ENCODE measurements at places on chromosomes 3 and 15.

DNA sequence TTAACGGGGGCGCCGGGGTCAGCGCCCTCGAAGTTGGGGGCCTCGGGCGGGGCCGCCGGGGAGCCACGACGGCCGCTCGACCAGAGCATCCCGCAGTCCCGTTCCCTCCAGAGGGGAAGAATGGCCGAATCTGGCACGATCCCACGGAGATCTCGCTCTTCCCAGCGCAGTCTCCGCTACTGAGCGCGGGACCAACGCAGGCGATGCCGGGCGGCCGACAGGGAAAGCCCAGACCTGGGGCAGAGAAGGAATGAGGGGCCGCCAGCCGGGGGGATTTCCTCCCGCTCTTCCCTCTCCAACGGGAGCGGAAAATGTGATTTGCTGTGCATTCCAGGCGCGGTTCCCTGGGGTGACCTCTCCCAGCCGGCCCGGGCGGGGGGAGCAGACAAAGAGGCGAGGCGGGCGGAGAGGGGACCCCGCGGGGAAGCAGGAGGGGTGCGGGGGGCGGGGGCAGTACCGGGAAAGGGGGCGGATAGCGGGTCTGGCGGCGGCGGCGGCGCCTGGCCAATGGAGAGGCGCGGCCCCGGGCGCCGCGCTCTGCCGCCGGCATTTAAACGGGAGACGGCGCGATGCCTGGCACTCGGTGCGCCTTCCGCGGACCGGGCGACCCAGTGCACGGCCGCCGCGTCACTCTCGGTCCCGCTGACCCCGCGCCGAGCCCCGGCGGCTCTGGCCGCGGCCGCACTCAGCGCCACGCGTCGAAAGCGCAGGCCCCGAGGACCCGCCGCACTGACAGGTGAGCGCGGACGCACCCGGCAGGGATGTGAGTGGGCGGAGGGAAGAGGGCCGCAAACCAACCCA lies at the start of gene GREM1:
TSS of gene GREM1 (plus strand) at position 579 of the 801 bp plus-strand sequence. CDS start 12,687 bp downstream, outside the sequence.
- no peak for DNase-seq

DNA sequence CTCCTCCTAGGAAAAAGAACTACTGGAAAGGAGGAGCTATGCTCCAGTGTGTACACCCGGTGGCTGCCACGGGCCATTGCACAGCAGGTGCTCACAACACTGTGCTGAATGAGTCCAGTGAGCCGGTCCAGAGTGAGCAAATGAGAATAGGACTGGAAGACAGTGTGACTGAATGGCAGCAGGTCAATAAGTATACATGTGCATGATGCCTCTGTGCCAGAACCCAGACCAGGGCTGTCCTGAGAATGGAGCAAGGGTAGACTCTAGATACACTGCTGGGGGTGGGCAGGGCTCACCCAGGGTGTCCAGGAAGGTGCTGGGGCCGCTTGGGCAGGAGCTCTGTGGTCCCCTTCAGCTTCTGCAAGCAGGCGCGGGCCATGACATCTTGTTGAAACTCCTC lies 8.3 kb downstream of the POLG start:
- no peak for DNase-seq

DNA sequence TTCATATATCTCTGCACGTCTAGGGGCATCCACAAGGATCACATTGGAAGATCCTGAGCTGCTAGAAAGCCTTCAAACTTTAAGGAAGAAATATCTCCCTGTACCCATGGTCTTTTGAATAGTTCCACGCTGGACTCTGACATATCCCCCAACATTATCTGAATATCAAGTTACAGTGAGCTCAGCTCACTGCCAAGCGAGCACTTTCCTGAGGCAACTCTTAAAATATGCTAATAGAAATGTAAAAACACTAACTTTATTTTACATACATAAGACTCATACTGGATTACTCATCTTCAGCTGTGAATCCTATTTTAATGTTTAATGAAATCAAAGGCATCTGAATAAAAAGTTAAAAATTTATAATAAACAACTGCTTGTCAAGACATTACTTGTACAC lies 420.2 kb upstream of the CCDC54 start:
- no peak for DNase-seq

GRCh38 chr15:81363718-81364500 lies 10.1 kb downstream of the TMC3 start:
- DNase-seq = no peak

DNA sequence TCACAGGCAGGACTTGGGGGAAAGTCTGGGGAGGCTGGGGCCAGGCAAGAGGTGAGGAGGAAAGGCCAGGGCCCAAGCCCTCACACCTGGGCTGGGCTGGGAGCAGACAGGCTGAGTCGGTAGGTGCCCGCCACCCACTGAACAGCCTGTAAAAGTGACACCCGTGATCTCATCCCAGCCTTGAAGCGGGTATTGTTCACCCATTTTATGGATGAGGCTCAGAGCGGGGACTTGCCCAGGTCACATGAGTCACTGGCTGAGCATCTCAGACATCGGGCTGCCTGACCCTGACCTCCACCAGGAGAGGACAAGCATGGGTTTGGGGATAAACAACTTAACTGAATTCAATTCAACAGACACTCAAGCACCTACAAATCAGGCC lies 52.0 kb upstream of the CTSH start:
- no peak for DNase-seq

DNA sequence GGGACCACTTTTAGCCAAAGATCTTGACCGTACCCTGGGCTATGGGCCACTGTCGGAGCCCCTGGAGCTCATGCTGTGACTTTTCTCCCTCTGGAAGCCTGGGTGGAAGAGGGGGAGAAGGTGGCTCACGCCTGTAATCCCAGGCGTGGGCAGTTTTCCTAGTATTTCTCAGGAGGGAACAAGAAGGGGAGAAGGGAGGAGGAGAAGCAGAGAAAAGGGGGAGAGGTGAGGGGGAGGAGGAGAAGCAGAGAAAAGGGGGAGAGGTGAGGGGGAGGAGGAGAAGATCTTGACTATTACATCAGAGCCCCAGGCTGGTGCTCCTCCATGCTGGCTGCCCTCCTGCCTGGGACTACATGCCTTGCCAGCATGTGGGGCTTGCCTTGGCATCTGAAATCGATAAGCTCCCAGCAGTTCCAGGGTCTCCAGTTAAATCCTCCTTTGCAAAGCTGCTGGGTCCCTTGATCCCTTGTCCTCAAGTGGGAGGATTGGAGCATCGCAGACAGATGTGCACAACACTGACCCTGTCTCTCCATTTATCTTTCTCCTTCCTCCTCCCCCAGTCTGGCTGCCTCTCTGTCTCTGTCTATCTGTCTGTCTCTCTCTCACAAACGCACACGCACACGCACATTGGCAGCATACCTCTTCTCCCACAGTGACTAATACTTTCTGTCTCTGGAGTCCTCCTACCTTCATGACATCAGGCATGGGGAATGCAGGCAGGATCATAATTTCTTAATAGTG lies 41.6 kb downstream of the MRAS start:
- DNase-seq = no peak

DNA sequence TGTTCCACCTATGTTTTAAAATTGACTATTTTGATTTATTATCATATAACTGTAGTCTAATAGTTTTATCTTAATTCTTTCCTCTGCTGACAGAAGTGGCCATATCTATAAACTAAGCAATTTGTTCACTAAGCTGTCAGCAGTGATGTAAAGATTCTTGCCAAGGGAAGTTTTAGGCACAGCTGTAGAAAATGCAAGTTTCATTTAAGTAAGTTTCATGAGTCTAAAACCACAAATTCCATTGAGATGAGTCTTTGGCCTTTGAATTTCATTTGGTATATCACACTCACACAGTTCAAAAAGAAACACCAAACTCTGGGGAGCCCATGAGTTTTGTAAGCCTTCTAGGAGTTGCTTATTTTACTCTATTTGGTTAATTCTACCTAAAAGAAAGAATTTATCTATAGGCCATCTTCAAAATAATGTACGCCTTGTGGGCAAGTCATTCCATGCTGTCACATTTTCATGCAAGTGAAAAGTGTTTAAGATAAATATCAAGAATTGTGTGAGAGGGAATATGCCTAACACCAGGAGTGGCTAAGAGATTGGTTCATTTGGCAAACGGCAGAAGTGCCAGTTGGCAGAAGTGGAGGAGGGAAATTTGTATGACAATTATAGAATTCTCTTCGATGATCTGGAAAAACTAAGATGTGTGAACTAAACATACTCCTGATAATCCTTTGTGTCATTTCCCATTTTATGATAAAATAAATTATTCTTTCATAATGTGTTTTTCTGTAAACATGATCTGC lies 292.9 kb downstream of the ZIC4 start:
- DNase-seq = no peak

- no peak for DNase-seq
Observed at GRCh38 chr15:83747050-83747717, 93.3 kb downstream of the ADAMTSL3 start.

- DNase-seq = no peak
Observed at GRCh38 chr3:170513642-170514041, 72.2 kb downstream of the SLC7A14 start.

GRCh38 chr15:70866982-70867641 lies 13.2 kb upstream of the LARP6 start:
- DNase-seq = no peak

DNA sequence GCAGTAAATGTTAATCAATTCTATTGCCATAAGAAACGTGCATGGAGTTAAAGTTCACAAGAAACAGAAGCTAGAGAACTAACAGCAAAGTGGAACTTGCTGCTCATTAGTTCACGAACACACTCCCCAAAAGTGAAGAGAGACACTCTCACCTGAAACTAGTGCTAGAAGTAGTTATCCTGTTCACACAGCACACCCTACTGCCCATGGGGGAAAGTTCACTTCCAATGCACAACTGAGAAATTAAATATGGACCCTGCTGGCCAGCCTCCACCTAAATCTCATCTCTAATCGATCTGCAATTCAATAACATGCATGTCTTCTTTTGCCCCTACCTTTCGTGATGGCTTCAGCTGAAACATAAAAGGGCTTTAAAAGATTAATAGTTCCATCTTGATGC lies 39.4 kb upstream of the FRMD4B start:
- DNase-seq = no peak

DNA sequence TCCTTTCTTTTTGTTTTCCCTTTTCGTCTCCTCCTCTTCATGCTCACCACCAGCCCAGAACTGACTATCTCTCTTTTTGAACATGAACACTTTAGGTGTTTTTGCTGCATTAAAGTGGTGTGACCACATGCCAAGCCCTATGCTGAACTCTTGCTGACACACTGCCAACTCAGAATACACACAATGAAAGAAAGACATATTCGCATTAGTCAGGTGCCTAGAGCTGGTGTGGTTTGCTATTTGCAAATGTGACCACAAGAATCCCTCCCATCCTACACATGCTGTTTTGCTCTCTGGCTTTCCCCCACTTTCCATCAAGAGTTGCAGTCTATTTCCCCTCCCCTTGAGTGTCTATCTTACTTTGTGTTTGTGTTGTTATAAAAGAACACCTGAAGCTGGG lies 967.8 kb upstream of the CFAP20DC start:
- peak; percentile 1 for DNase-seq

GRCh38 chr3:173138026-173138425 lies 3.0 kb downstream of the SPATA16 start:
- no peak for DNase-seq

GRCh38 chr15:68546318-68546717 lies 32.5 kb upstream of the CORO2B start:
- DNase-seq = no peak

DNA sequence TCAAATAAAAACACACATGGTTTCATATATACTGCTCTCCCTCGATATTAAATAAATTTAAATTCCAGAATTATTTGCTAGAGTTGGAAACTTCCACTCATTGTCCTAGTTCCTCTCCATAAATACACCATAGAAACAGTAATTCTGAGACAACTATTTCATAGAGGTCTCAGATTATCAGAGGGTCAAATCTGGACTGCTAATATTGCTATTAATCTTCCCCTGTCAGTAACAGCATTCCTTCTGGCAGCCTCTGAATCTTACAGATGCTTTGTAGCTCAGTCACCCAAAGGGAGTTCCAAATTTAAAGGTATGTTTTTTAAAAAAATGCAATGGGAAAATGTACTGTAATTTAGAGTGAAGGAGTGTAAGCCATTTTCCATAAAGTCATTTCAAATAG lies 428.8 kb downstream of the PYDC2 start:
- no peak for DNase-seq

GRCh38 chr3:50221411-50222168 lies 14.4 kb upstream of the GNAI2 start:
- no peak for DNase-seq

GRCh38 chr3:128547368-128547987 lies 54.5 kb upstream of the GATA2 start:
- DNase-seq = no peak

DNA sequence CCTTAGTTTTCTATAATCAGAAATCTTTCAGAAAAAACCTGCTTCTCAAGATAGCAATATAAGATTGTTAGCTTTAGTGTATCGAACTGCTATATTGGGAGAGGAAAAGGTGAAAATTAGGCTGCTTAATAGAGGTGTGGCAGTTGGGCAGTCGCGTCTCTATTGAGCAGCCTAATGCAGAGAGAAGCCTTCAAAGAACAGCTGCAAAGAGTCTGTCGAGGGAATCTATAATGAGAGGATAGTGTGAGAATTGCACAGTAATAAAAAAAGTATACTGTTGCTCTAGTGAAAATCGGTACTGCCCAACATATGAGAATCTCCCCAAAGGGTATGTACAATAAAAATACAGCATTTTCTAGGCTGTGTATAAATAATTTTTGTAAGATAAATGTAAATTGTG lies 184.4 kb downstream of the TCF12 start:
- no peak for DNase-seq

GRCh38 chr3:149296972-149297371 lies 36.5 kb downstream of the TM4SF18 start:
- no peak for DNase-seq

DNA sequence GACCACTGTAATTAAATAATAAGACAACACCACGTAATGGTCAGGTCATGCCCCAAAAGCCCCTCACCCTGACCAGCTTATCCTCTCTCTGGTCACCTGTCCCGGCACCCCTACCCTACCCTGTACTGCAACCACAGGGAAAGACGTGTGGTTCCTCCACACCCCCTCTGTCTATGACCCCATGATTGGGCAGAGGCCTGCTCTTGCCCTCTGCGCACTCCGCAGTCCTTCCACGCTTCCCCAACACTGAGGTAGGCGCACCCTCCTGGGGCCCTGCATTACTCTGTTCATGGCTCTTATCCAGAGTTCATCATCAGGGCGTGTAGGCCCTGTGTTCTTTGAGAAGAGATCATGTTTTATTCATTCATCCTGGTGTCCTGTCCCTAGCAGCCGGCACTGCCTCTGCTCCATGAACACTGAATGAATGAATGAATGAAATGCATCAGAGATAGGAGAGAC lies 33.8 kb downstream of the MGLL start:
- no peak for DNase-seq

GRCh38 chr3:24088782-24089181 lies 143.7 kb downstream of the NR1D2 start:
- DNase-seq = no peak

- no peak for DNase-seq
Observed at GRCh38 chr3:188220097-188220788, 66.3 kb downstream of the LPP start.

- DNase-seq = no peak
Observed at GRCh38 chr15:91625506-91625905, 228.0 kb upstream of the SLCO3A1 start.

DNA sequence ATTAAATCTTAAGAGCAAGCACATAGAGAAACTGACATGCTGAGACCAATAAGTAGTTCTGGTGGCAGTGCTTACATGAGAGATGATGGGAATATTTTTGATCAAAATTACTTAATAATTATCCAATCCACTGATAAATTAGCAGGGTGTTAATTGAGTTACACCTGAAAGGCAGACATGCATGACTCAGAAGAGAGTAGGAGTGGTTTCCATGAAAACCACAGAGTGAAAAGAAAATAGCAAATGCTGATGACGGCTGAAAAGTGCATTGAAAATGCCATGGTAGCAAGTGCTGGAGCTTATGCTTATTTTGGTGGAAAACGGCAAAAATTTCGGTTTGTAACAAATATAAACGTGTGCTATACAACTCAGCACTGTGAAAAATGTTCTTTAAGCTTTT lies 267.8 kb upstream of the LRRN1 start:
- no peak for DNase-seq

- DNase-seq = no peak
Observed at GRCh38 chr15:57263520-57263919, 112.8 kb upstream of the CGNL1 start.

Measured in activated T-helper 9 cell treated with anti-CD3 and anti-CD28 coated beads, Interleukin-2, amount 50 U/mL, for 16 hours (primary cell).